Activated naive CD4-positive, alpha-beta T cell treated with Interleukin-2 at 50 U/mL for 16 hours (primary cell): ENCODE measurements at places on chromosomes 11 and 22.
A peak's percentile ranks its signal among the peaks of the same experiment; 100 is the strongest.

DNA sequence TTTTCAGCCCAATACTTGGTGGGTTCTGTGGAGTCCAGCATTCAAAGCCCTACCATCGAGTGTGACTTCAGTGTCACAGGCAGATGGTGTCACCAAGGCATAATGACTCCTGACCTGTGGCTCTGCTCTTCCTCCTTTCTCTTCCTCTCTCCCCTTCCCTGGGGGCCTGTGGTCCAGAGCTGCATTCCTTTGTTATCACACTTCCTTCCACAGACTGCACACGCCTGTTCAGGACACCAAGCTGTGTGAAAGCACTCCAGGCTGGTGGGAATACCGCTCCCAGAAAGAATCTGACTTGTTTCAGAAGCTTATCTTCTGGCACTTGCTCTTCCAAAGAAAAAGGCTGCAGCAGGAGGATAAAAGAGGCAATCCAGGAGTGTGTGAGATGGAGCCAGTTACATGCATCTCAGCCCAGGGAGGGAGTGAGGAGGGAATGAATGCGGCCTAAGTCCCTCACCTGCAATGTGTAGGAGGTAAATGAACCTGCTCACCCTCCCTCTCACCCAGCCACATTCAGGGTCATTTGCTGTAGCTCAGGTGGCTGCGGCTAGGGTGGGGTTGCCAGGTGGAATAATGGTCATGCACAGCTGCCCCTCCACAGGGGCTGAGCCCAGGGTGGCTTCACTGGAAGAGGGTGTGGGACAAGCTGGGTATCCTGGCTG, 79.3 kb downstream of the ADAMTS15 start:
- no peak for DNase-seq

DNA sequence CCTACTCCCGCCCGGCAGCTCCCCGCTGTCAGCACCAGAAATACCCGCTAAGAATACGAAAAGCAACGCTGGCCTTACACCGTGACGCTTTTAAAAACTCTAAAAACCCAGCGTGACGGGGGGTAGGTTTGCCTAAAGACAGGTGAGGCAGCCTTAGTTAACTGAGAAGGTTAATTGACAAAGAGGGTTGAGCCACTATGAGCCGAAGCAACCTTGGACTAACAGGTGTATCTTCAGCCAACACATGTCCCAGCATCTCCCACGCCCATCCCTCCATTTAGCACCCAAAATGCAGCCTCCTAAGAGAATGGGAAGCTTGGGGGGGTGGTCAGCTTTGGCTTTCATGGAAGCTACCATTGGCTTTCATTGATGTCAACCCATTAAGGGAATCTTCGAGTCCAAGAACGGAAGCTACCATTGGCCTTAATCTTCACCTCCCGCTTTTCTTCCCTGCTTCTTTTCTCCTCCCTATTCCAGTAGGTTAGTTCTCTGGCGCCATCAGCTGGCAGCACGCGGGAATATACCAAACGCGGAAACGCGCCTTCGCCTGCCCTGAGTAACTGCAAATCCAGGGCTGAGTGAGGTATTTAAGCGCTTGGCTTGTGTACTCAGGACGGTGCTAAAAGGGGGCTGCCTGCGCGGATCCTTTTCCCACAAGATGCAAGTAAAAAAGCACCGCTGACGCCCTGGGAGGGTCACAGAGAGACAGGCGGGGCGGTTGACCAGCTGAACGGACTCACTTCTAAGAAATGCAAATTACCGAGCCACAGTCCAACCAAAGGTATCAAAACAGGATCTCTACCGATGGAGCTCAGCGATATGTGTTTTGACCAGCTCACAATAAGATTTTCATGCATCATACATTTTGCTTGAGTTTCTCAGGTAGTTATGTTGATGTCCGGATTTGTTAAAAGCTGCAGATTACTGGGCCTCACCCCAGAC, 38.5 kb upstream of the GLYATL1 start:
- no peak for DNase-seq

DNA sequence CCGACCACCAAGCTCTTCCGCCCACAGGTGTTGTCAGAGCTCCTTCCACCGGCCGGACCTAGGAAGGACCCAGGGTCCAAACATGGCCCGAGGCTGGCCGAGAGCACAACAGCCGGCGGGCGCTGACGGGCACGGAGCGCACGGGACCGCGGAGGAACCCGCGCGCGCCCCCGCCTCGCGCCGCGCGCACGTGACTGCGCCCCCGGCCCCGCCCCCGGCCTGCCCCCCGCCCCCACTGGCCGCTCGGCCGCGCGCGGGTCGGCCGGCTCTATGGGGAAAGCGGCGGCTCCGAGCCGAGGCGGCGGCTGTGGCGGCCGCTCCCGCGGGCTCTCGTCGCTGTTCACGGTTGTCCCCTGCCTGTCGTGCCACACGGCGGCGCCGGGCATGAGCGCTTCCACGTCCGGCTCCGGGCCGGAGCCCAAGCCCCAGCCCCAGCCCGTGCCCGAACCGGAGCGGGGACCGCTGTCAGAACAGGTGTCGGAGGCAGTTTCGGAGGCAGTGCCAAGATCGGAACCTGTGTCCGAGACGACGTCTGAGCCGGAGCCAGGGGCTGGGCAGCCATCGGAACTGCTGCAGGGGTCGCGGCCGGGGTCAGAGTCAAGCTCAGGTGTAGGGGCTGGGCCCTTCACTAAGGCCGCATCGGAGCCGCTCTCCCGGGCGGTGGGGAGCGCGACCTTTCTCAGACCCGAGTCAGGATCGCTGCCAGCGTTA, at the start of gene OSBP2:
OSBP2 (plus strand) TSS at position 235 of the 711 bp plus-strand sequence; CDS start at position 271, 36 bp downstream.
- peak; percentile 26 for DNase-seq

DNA sequence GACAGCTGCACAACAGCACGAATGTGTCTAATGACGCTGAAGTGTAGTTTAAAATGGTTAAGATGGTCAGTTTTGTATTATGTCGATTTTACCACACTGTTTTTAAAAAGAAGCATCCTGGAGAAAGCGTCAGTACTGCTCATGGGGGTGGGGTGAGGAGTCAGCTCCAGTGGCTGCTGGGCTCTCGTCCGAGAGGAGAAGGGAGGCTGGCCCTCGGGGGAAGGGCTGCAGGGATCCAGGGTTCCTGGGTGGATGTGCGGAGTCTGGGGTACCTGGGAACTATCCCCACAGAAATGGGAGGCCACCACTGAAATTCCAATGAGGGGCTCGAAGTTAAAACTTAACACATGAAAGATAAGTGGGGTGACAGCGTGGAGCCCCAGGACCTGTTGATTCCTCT, 11.9 kb downstream of the C11orf21 start:
- DNase-seq = no peak

GRCh38 chr22:38944653-38945052, 12.8 kb upstream of the APOBEC3A start:
- DNase-seq = no peak

DNA sequence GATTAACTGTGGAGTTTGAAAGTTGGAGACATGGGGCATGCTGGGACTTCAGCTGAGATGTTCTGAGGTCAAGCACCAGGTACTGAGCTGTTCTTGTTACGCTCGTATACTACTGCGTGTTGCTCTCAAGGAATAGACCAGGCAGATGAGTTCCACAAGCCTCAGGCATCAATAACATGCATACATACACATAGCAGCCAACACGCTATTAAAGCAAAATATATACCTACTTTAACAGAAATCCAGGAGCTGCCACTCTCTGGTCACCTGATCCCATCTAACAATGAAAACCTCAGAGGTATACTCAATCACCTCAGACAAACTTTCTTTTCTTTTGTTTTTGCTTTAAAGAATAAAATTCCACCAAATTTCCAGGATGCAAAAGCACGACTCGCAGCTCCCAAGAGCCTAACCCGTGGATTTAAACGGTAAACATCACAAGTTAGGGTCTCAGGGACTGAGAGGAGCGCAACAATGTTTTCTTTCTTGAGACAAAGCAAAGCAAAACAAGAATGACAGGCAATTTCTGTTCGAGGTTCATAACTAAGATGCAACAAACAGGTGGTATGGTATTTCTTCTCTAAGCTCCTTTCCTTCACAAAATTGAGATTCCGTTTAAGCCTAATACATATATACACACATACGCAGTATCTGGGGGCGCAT, 16.5 kb downstream of the BLID start:
- no peak for DNase-seq

DNA sequence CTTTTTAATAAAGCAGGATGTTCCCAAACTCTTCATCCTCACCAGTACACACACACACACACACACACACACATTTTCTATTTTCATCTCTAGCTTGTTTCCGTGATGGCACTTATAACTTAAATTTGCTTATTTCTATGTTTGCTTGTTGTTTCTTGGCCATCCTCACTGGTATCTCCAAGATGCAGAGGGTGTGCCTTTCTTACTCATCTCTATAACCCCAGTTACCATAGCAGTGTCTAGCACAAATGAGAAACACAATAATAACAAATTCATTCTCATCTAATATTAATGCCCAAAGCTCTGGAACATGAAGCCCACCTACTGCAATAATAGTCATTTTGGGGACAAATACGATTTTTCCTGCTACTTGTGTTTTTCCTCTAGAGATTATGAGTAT, 156.3 kb downstream of the GRM5 start:
- DNase-seq = no peak

DNA sequence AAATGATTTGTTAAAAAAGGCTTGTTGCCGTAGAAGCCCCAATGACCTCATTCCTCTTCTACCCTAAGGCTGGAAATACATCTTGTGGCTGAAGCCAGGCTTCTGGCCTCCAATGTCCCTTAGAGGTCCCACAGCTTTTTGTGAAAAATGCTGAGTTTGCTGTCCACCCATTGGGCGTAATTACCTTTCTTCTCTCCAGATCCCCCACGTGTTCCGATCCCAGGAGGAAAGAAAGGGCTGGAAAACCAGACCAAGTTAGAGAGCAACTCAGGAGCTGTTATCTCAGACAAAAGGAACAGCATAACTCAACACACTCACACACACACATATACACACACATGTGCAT, 154.2 kb downstream of the MIAT start:
- DNase-seq = no peak

GRCh38 chr11:128448981-128449713, 138.2 kb downstream of the ETS1 start:
- DNase-seq = no peak

GRCh38 chr22:35541254-35541748, 670 bp downstream of the RASD2 start:
- no peak for DNase-seq
